ENCODE measurements at places on chromosomes 3 and 15. TPM values are rescaled to one million over a fixed set of nuclear protein-coding genes. Genes with fewer than 3 reads are reported as not detected.

The FGF7 gene
- total RNA-seq = 3.2 TPM

The GABRR3 gene
- total RNA-seq = not detected

The CAND2 gene
- under 0.01 TPM for total RNA-seq

The SHC4 gene
- 0.72 TPM for total RNA-seq

The KBTBD8 gene
- 2.0 TPM for total RNA-seq

The TMEM45A gene
- total RNA-seq = 277 TPM

The THRB gene
- total RNA-seq = 1.6 TPM

The BCL2A1 gene
- not detected for total RNA-seq

The FAM107A gene
- 7.0 TPM for total RNA-seq

The GREM1 gene
- under 0.01 TPM for total RNA-seq

The KLHL40 gene
- not detected for total RNA-seq

The TPRG1 gene
- 5.8 TPM for total RNA-seq

The A4GNT gene
- total RNA-seq = not detected

The PLSCR2 gene
- total RNA-seq = not detected

The TGM4 gene
- not detected for total RNA-seq

The APPL1 gene
- 16.4 TPM for total RNA-seq

The AAGAB gene
- total RNA-seq = 26.4 TPM

The ACTRT3 gene
- 2.1 TPM for total RNA-seq

The TOP2B gene
- total RNA-seq = 53.1 TPM

The TP63 gene
- under 0.01 TPM for total RNA-seq

The TMEM42 gene
- total RNA-seq = 13.5 TPM

The LRRC31 gene
- total RNA-seq = not detected

The TIMP4 gene
- total RNA-seq = 17.1 TPM

The CPN2 gene
- total RNA-seq = not detected

The ZBED2 gene
- total RNA-seq = not detected

The ZNF717 gene
- 6.6 TPM for total RNA-seq

The COL6A5 gene
- not detected for total RNA-seq

The ACTC1 gene
- total RNA-seq = not detected

The TAGLN3 gene
- not detected for total RNA-seq

The TRH gene
- not detected for total RNA-seq

The LIPC gene
- 0.90 TPM for total RNA-seq

The GRAMD1C gene
- 2.6 TPM for total RNA-seq
